HuH-7.5 (cell line): ENCODE measurements at places on chromosomes 4 and X.
A peak's percentile ranks its signal among the peaks of the same experiment; 100 is the strongest.

DNA sequence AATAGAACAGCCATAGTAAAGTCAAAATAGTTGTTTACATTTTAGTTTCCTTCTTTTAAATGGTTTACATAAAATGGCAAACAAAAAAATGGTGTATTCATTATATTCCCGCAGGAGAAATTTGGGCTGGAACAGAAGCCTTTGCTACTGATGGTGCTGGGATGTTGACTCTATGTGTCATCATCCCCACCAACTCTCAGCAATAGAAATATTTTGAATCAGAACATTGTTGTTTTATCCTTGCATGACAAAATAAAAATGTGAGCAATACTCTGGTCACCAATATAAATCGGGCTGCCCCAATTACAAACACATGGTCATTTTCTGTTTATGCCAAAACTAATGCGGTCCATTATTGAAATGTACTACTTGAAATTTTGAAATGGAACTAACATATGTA, 1131.6 kb upstream of the PCDH7 start:
- DNase-seq = no peak

DNA sequence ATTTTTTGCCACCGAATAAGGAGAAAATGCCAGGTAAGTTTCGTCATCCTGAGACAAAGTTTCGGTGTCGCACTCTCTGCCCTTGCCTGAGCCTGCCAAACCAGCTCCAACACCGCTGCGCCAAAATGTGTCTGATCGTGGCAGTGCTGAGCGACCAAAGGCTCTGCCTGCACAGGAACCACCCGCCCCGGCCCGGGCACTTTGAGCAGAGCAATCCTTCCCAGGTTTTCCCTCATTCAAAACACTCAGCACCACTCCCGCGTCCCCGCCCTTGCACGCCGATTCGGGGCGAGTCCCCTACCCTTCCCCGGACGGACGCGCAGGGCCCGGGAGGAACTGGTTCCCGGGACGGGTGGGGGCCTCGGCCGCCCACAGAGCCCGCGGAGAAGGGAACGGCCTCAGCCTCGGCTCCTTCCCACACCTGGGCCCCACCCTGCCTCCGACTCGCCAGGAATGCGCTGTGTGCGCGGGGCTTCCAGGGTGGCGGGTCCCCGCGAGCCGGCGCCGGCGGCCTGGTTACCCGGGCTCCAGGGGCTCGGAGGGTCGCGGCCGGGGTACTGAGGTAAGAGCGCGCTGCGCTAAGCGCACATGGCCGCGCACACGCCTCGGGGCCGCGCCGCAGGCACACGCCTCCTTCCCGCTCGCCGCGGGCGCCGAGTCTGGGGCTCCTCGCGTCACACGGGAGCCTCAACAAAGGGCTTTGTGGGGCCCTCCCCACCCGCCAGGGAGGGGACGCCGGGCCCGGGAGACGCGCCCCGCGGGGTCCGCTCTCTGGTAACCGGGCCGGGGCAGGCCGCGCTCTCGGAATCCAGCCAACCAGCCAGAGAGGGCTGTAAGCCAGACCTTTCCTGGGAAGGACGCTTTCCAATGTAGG, at the start of gene C4orf36:
C4orf36 (minus strand) TSS at position 661 of the 874 bp plus-strand sequence. CDS start 902 bp downstream, outside the sequence.
- DNase-seq = peak; percentile 35

DNA sequence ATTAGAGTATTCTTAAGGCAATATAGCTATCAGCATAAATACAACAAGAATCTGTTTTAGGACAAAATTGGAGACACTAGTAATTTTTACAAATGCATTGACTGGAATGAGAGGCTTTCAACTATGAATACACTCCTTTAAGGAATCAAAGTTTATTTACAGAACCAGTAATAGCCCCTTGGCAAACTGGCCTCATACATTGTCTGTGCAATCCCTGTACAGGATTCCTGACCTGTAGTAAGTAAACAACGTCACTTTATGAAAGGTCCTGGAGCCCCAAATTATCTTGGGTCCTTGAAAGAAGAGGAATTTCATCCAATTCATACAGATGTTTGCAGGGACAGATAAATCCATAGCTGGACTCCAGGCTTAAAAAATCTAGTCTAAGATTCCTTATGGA, 25.4 kb upstream of the CXCL3 start:
- no peak for DNase-seq

DNA sequence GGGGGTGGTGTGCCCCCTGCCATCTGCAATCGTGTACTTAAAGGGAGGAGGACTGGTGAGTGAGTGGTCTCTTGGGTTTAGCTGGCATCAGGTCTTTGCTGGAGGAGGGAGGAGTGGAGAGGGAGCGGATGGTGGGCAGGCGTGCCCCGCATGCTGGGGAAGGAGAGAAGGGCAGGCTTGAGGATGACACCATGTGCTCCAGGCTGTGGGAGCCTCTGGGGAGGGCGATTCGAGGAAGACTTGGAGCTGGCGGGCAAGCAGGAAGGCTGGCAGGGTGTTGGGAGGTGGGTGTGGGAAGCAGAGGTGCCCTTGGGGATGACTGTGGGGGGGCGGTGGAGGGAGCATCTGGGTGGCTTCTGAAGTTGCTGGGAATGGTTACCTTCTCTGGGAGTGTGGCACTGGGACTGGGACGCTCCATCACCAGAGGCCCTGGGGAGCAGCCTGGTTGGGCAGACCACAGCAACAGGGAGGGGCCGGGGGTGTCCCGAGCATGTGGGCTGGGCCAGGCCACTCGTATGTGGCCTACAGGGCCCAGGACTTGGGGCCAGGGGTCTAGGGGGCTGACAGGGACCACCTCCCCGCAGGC, 30.8 kb upstream of the AFAP1 start:
- DNase-seq = no peak

DNA sequence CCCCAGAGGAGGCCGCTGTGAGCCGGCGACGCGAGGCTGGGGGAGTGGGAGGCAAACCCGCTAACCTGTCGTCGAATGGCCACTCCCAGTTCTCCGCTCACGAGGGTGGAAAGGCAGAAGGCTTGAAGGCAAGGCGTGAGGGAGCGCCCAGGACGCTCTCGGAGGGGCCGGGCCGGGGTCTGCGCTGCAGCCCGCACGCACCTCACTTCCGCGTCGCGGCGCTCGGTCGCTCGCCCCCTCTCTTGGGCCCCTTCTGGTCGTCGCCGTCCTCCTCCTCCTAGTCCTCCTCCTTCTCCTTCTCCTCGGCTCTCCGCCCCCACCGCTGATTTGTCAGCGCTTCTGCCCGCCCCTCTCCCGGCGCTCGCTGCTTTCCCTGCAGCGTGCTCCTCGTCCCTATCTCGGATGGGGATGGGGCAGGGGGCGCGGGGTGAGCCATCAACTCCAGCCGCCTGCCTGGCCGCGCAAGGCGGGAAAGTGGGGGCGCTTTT, at the start of gene SNCA:
SNCA (minus strand) TSS at position 265 of the 488 bp plus-strand sequence. CDS start 1,494 bp downstream, outside the sequence.
- DNase-seq = peak; percentile 31

GRCh38 chr4:1643971-1644735, 40.0 kb downstream of the FAM53A start:
- no peak for DNase-seq

GRCh38 chrX:23365541-23365940, 30.9 kb downstream of the PTCHD1 start:
- DNase-seq = no peak

DNA sequence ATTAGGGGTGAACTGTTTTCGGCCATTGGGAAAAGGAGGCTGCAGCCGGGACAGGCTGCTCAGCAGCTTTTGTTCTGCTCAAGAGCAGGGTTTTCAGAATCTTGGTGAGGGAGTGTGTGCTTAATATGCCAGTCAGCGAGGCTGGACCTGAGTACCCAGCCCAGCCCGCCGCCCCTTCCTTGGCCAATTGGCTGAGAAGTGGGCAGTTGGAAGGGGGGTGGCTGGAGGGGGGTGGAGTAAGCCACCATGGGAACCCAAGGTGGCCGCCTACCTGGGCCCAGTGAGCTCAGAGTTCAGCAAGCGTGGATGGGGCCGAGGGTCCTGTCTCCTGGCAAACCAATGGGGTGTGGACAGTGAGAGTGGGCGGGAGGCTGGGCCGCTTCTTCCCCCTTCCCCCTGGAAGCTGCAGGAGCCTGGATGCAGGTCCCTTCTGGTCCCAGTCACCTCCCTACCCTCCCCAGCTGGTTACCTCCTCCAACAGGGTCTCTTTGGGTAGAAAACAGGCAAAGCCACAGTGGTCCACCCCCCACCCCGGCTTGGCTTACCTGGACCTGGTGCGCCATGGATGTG, 52.5 kb downstream of the SORCS2 start:
- DNase-seq = no peak

- no peak for DNase-seq
Observed at GRCh38 chr4:87423317-87424098, 1.1 kb downstream of the NUDT9 start.

DNA sequence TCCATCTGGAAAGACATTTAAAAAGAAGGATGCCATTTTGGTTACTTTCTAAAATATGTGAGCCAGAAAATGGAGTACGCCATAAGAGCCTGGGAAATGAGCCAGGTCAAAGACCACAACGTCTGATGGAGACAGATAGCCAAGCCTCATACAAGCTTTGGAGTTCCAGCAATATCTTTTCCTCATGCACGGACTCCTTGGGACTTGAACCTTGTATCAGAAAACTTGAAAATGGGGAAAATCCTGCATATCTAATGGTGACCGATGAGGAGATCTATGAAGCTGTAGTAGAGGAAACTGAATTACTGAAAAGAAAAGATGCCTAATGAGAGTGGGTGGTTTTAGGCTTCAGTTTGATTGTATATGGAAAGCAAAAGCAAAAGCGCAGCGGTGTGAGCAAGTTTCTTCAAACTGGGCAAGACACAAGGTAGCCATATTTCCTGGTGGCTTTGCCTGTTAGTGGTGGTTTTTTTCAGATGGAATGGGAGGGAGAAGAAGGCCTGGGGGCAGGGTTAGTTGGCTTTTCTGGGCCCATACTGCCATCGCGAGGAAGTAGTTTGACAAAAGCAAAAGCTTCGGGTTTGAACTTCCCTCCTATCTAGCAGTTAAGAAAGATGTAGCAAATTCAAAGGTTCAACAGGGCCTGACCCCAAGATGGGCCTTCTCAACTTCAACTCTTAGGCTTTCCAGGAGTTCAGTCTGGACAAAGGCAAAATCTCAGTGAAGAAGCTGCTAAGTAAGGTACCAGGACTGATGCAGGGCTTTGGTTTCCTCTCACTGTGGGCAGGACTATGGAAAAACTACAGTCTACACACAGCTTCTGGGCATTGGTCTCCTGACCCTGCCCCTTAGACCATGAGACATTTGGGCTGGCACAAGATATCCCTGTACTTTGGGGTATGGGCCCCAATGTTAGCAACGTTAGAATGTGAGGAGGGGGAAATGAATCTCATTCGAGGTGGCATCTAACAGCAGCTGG, 210.0 kb upstream of the STK26 start:
- DNase-seq = no peak

GRCh38 chr4:146927695-146928094, 18.0 kb downstream of the TTC29 start:
- no peak for DNase-seq

GRCh38 chr4:80101792-80102116, 28.7 kb upstream of the ANTXR2 start:
- no peak for DNase-seq

GRCh38 chr4:81704461-81704860, 232.8 kb upstream of the RASGEF1B start:
- no peak for DNase-seq

GRCh38 chr4:94570558-94570957, 118.8 kb downstream of the PDLIM5 start:
- DNase-seq = no peak

DNA sequence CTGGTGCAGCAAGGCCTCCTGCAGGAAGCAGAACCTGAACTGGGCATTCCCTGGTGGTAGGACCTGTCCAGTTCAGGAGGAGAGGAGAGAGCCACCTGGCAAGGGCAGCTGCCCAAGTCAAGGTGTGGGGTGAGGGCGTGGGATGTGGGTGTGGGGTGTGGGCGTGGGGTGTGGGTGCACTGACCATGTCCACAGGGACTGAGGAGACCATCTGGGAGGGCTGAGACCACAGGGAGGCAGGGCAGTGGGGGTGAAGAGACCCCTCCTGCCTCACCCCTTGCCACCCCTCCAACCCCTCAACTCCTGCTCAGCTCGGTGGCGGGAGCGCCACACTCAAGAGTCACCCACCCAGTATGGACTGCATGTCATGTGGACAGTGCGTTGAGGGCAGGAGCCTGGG, 117.9 kb downstream of the CPZ start:
- DNase-seq = no peak

GRCh38 chr4:69610484-69610883, 29.0 kb downstream of the UGT2A2 start:
- DNase-seq = no peak

- no peak for DNase-seq
Observed at GRCh38 chr4:150579551-150580234, 2.3 kb upstream of the MAB21L2 start.

DNA sequence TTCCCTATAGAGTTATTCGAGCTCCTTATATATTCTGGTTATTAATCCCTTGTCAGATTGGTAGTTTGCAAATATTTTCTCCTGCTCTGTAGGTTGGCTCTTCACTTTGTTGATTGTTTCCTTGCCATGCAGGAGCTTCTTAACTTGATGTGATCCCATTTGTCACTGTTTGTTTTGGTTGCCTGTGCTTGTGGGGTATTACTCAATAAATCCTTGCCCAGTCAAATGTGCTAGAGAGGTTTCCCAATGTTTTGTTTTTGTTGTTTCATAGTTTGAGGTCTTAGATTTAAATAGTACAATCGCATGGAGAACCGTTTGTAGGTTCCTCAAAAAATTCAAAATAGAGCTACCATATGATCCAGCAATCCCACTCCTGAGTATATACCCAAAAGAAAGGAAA, 2.3 kb upstream of the SYTL5 start:
- DNase-seq = no peak

DNA sequence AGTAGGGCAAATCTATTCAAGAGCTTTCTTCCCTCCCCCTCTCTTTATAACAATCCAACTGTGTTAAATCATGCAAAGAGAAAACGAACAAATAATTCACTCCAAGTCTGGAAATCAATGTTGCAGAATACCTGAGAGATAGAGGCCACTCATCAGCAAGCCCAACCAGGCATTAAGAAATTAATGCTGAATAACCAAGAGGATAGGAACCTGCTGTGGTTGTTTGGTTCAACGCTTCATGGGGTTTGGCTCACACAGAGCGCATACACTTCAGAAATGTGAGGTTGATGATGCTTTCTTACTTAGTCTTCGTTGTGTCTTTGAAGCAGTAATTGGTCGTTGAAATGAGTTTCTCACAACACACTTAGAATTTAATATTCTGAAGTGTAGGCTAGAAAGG, 1540.0 kb upstream of the PABPC4L start:
- DNase-seq = no peak

GRCh38 chr4:150582873-150583286, 929 bp downstream of the MAB21L2 start:
- peak; percentile 22 for DNase-seq
